ENCODE measurements at places on chromosomes 4 and X.

GRCh38 chrX:35090801-35091200 is 148.2 kb downstream of the FAM47B start:
- no peak for DNase-seq

DNA sequence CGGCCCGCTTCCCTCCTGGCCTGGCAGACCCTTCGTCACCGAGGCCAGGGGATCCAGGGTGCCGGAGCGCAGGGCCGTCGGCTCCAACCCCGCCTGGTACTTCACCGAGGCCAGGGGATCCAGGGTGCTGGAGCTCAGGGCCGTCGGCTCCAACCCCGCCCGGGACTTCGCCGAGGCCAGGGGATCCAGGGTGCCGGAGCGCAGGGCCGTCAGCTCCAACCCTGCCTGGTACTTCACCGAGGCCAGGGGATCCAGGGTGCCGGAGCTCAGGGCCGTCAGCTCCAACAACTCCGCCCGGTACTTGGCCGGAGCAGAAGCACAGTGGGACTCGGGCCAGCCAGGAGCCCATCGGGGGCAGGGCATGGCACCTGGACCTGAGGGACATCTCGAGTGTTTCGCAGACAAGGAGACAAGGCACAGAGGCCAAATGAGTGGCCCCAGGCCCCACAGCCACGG is 85.1 kb downstream of the FAM53A start:
- DNase-seq = no peak

DNA sequence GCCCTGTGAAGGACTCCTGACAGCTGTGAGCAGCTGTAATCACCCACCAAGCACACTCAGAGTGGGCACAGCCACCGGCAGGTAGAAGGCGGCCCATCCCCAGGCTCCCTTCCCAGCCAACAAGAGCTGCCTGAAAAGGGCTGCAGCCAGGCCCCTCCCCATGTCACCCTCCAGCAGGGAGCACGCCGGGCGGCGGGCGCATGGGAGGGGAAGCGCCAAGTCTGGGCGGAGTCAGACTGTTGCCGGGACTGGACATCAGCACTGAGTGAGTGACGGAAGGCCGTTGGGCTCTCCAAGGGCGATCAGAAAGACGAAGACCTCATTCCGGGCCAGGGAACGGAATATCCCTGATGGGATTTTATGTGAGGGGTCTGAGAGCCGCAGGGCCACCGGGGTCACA is 82.1 kb downstream of the PPP2R2C start:
- DNase-seq = peak; percentile 50

DNA sequence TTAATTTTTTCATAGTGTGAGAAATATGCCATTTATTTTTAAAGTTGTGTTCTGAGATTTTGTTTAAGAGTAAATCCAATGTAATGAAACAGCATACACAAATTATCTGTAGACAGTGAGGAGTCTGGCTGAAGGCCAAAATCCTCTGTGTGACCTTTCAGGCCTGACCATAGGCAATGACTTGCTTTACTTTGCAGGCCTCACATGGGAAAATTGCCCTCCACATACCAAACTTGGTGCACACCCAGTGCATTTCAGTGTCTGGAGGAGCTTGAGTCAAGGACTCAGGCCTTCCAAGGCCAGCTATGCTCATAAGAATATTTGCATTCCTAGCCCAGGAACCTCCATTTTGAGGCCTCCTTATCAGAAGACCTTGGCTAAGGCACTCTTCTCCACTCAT is 430.1 kb downstream of the GABRG1 start:
- no peak for DNase-seq

DNA sequence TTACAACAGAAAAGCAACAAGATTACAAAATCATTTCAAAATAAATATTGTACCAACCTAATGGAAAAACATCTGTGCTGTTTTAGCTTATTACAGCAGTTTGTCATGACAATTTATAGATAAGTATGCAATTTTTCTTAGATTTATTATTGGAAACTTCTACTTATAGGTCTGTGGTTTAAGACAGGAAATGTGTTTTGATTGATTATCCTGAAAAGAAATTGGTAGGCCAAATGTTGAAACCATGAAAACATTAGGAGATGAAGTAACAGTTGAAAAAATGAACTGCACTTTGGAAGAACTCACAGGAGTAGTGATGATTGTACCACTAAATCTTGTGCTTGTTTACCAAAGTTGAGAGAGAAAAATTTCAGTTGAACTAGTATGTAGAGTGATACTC is 162.2 kb upstream of the GIMD1 start:
- DNase-seq = no peak

DNA sequence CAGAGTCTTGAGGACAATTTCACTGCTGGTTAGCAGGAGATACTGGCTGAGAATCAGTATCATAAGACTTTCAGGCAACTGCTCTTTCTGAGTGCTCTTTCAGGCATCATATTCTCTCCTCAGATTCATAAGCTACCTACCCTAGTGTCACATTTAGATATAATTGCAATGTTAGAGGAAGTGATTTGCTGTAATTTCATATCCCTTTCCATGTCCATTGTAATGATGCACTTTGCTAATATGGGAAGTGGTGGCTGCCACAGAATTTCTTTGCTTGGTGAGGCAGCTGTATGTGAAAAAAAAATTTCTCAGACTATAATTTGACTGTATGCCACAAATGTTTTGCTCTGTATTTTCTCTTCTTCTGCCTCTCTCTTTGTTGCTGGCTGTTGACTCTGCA is 63.3 kb downstream of the DOCK11 start:
- DNase-seq = no peak

DNA sequence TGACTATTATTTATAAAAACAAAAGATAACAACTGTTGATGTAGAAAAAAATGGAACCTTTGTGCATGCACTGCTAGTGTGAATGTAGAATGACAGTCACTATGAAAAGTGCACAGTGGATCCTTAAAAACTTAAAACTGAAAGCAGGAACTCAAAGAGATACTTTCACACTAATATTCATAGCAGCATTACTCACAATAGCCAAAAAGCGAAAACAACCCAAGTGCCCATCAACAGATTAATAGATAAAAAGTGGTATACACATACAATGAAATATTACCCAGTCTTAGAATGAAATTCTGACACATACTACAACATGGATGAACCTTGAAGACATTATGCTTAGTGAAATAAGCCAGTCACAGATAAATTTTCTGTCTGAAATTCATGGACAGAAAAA is 23.8 kb downstream of the CENPC start:
- DNase-seq = no peak

- no peak for DNase-seq
Observed at GRCh38 chr4:15233626-15234025, 194.2 kb upstream of the C1QTNF7 start.
